ENCODE measurements at places on chromosomes 11 and 22. TPM values are rescaled to one million over a fixed set of nuclear protein-coding genes. Genes with fewer than 3 reads are reported as not detected.

SSH3 gene
- total RNA-seq: 44.2 TPM

MICAL2 gene
- total RNA-seq: 6.0 TPM

EFEMP2 gene
- total RNA-seq: 22.9 TPM

TUB gene
- 14.9 TPM for total RNA-seq

GRCh38 chr11:134560066-134560465 lies 148.0 kb upstream of the B3GAT1 start:
- DNase-seq: no peak
